AG09309 (cell line): ENCODE measurements at places on chromosomes 13 and 19.

GRCh38 chr13:41502673-41503072 lies 45.3 kb downstream of the RGCC start:
- no peak for DNase-seq

DNA sequence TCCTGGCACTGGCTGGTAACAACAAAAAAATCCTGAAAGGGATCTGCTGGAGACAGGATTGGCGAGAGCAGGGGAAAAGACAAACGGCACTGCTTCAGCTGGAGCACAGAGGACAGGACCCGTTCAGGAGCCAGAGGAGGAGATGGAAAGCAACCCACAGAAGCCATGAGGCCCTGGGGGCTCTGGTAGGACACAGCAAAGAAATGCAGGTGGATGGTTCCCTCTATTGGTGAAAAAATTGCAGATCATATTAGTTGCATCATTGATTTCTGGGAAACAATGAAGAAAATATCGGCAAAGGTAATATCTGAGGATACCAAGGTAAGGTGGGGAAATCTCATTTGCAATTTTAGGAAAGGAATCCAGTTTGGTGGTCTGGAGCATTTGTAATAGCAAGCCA lies 25.7 kb upstream of the TPP2 start:
- no peak for DNase-seq

DNA sequence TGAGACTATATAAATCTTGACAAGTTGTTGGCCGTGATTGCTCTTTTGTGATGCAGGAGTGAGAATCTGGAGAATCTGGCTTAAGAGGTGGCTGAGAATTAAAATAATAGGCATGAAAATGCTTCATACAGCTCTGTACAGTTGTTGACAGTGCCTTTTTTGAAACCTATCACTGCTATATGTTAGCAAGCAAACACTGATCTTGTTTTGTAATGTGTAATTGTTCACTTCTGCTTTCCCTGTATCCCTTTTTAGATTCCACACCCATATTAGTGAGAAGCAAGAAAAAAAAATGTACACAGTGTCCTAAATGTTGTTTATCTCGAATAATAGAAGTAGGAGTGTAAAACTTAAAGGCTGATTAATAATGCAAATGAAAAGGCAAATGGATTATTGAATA lies 31.1 kb downstream of the ITM2B start:
- no peak for DNase-seq

DNA sequence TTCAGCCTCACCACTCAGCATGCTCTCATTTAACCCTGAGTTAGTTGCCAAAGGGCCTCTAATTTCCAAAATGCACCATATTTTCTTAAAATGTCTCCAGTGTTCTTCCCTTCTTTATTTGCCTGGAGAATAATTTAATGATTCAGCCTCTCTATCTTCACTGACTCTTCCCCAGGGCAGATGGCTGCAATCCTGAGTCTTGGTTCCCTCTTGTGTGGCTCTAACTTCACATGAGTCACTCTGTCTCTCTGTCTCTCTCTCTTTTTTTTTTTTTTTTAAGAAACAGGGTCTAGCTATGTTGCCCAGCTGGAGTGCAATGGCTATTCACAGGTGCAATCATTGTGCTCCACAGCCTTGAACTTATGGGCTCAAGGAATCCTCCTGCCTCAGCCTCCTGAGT lies 251.4 kb downstream of the VWA8 start:
- no peak for DNase-seq

DNA sequence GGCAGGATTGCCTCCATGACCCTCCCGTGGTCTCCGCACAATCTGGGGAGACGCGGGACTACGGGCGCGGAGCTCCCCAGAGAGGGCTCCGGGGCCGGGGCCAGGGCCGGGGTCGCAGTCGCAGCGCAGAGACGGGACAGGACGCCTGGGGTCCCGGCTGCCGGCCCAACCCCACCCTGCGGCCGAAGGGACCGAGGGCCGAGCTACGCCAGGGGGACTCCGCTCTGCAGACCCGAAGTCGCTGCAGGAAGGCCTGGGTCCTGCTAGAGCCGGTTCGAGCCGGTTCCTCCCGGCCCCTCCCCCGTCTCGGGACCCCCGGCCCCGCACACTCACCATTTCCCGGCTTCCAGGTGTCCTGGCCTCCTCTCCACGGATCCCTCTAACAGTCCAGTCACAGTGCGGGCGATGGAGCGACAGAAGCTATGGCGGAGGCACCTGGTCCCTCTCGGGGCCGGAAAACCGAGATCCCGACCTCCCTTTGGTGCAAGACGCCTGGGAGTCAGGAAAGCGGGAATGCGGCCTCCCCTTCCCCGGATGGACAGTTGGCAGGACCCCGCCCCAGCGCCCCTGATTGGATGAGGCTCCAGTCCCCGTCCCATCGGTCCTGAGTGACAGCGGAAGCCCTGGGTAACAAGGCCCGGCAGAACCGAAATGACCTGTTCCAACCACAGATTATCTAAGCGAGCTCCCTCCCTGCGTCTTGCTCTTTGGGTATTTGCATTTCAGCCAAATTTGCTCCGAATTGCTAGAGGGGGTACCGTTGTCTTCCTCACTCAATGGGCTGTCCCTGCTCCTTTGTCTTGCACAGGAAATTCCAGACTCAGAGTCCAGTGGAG lies at the start of gene ZNF625:
ZNF625 (minus strand) TSS at position 512 of the 836 bp plus-strand sequence; CDS start at position 336, 176 bp downstream.
- DNase-seq: peak; percentile 59
